Cortex of kidney (tissue), 1 donor: ENCODE measurements at places on chromosomes 4 and X.
A peak's percentile ranks its signal among the peaks of the same experiment; 100 is the strongest.

- no peak for DNase-seq
Measured at GRCh38 chr4:38188136-38188535, 227.9 kb downstream of the PTTG2 start.

DNA sequence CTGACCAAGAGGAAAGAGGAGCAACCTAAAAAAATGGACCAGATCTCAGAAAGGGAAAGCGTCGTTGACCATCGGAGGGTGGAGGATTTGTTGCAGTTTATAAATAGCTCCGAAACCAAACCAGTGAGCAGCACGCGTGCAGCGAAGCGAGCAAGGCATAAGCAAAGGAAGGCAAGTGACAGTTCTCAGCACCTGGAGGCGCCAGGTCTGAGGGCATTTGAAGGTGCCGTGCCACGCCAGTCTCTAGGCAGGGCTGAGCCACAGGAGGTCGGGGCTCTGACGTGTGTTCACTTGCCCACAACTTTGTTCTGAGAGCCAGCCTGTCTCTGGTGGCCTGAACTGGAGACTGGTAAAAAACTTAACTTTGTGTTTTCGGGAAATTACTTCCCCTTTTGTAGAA is 59.7 kb downstream of the TNIP2 start:
- DNase-seq, result no peak

DNA sequence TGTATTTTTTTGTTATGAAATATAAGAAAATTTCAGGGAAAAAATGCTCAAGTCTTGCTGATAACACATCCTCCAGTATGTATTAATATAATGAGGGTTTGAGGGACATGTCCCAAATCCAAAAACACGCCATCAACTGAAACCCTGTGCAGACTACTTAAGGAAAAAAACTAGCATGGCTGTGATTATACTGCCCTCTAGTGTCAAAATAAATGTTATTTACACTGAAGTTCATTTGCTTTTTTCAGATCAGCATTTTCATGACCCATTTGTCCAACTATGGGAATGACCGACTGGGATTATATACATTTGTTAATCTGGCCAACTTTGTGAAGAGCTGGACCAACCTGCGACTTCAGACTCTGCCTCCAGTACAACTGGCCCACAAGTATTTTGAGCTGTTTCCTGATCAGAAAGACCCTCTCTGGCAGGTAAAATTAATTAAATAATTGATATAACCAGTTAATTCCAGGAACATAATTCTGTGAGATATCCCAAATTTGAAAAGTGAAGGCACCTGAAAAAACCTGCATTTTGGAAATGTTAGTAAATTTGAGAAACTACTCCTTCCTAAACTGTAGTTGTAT is 128.5 kb downstream of the PRSS12 start:
- no peak for DNase-seq

GRCh38 chr4:130545171-130545570 is 1449.2 kb downstream of the C4orf33 start:
- no peak for DNase-seq

DNA sequence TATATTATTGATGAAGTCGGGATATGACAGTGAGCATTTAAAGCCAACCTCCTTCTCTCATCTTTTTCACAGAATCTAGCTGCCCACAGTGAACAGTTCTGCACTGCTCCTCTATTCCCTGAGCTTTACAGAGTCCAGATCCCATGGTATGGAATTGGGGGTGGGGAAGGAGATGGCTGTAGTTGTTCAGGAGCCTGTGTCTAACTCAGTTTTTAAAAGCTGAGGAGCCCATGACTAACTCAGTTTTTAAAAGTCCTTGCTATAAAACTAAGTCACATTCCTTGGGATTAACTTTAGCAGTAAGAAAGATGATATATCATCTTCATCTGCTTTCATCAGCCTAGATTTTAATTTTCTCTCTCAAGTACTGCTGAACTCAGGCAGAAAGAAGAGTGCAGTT is 96.4 kb upstream of the STIM2 start:
- no peak for DNase-seq

DNA sequence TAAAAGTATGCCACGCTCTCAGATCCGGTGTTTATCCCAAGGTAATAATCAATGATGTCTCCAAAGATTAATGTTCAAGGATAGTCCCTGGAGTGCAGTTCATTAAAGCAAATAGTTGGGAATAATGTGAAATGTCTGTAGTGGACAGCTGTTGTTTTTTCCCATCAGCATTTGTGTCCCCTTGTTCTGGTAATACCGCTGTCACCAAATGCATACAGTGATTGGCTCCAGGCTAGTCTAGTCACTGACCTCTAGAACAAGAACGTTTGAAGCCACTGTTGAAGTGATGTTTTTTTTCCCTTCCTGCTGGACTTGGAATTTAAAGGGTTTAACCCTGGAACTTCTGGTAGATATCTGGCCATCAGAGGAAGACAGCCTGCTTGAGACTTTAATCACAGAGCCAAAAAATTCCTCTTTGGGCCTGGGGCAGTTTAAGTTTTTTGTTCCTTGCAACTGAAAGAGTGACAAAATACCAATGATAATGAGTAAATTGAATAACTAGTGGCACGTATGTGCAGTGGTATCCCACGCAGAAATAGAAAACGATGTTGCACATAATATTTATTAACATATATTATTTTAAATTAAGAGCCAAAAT is 30.6 kb downstream of the HSD17B11 start:
- no peak for DNase-seq

GRCh38 chr4:64417974-64418373 is 8.7 kb upstream of the TECRL start:
- no peak for DNase-seq

- no peak for DNase-seq
Measured at GRCh38 chr4:87498446-87498900, 30.7 kb downstream of the SPARCL1 start.

GRCh38 chr4:108466936-108467902 is 153.2 kb upstream of the RPL34 start:
- DNase-seq, result no peak

GRCh38 chr4:5758741-5759140 is 47.7 kb downstream of the EVC start:
- DNase-seq, result no peak

GRCh38 chrX:69131886-69132285 is 33.4 kb downstream of the PJA1 start:
- no peak for DNase-seq

GRCh38 chr4:181967401-181967800 is 275.8 kb upstream of the TENM3 start:
- DNase-seq, result no peak

DNA sequence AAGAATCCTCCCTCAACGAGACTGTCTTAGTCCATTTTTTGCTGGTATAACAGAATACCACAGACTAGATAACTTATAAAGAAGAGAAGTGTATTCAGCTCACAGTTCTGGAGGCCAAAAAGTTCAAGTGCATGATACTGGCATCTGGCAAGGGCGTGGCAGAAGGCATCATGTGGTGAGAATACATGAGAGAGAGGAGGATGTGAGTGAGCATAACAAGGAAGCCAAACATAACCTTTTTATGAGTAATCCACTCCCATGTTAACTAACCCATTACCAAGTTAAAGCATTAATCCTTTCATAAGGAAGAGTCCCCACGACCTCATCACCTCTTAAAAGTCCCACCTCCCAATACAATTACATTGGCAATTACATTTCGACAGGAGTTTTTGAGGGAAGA is 504.6 kb downstream of the IQCM start:
- DNase-seq, result no peak

DNA sequence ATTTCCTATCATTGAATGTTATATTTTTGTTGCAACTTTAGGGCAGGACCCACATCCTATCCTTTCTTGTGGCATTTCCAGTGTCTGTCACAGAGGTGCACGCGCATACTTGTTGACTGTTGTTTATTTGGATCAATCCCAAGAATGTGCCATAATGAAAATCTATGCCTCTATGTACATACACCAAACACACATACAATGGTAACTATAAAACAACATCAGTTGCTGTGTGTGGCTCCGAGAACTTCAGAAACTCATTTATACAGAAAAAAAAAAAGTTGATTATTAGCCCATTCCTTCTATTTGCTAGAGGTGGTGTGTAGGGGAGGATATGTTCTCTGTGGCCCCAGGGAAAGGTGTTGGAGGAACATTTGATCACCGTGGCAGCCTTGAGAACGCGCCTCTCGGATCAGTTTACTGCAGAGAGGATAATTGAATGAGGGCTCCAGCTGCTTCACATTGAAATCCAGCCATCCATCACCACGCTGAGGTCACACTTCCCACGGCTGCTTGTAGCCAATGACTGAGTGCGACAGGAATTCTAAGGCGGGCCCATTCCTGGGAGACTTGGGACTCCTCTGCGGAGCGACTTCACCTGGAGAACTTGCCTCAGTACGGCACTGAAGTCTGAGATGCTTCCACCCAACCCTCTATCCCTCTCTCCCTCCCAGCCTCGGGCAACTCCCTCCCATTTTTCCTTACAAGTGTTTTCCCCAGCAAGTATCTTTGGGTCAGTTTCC is 19.5 kb downstream of the SMPX start:
- no peak for DNase-seq

DNA sequence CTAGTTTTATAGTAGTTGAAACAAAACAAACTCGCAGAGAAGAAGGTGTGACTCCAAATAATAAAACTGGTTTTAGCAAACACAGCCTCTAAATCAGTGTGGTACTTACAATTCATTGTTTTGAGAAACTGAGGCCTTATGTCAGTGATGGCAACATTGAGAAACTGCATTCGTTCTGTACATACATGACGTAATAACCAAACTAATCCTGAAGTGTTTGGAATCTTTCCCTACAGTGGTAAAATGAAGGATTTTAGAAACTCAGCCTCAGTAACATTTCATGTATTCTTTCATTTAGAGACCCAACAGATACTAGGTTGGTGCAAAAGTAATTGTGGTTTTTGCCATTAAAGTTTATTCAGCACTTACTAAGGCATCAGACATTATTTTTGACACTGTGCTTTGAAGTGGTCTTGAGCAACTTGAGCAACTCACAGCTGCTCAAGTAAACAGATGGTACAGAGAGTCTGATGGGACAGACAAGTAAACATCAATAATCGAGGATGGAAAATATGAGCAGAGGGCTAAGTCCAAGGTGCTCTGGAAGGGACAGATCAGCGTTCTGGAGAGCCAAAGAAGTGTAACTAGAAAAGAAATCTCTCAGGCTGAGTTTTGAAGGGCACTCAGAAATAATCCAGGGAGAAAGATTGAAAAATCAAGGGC is 390.8 kb upstream of the BOD1L1 start:
- DNase-seq, result no peak

DNA sequence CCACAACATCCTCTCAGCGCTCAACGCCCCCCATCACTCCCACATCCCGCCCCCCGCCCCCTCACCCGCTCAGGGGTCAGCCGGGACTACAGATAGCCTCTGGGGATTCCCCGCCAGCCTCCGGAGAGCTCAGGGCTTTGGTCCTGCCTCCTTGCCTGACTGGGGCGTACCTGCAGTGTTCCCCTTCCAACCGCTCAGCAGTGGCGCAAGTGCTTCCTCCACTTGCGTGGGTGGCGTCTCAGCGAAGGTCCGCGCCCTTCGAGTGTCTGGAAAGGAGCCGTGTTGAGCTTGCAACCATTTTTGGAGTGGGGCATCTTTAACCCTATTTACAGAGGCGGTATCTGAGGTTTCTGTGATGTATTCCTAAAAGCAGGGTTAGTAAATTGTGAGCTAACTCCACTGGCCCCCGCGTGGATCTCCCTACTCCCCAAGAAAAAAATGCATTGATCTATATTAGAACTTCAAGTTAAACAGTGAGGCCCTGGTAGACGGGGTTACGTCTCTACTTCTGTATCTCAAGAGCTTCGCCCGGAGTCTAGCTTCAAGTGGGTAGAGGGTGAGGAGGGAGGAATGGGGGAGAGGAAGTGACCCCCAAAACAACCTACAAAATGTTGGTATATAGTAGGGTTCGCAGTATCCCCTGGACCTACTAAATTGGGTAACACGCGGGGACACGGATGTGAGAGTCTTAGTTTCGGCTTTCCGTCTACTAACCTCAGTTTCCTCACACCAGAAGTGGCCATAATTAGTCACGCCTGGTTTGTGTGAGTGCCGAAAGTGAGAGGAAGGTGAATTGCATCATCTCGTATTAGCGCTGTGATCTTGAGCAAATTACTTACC is 16.1 kb downstream of the NKX3-2 start:
- no peak for DNase-seq

DNA sequence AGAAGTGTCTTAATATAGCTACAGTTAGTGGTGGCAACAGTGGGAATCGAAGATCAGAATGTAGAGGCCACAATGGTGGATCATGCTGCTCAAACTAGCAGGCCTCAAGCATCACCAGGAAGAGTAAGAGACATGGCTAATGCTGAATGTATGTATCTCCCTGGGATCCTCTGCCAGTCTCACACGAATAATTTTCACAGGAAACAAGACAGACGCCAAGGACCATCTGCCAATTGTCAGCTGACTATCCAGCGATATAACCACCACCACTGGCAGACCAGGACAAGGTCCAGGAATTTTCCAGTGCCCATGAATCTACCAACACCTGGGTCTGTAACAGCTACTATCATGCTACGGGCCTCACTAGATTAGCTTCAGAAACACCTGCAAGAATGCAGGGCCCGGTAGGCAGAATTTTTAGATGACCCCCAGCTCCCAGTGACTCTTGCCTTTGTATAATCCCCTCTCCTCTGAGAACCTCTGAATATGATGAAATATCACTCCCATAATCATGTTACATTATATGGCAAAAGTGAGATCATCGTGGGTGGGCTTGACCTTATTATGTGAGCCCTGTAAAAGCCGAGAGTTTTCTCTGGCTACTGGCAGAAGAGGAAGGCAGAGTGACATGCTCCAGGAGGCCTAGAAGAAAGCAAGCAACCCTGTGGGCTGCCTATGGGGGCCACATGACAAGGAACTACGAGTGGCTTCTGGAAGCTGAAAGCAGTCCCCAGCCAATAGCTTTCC is 429.8 kb downstream of the BCOR start:
- no peak for DNase-seq

DNA sequence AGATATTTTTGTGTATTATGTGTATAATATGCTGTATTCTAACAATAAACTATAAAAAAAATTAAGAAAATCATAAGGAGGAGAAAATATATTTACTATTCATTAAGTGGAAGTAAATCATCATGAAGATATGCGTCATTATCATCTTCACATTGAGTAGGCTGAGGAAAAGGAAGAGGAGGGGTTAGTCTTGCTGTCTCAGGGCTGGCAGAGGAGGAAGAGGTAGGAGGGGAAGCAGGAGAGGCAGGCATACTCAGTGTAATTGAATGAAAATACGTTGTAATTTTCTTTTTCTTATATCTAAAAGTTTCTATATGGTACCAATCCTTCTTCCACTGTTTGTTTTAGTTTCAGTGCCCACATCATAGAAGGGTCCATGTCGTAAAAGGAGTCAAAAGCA is 9.8 kb upstream of the TMEM185A start:
- DNase-seq, result no peak

GRCh38 chr4:26073886-26074560 is 160.0 kb downstream of the SMIM20 start:
- DNase-seq, result no peak

GRCh38 chr4:17511051-17511450 is 839 bp downstream of the QDPR start:
- peak; percentile 18 for DNase-seq
